ENCODE measurements at places on chromosomes 6 and 20. TPM values are rescaled to one million over a fixed set of nuclear protein-coding genes. Genes with fewer than 3 reads are reported as not detected.

SYNCRIP gene
- 88.8 TPM for total RNA-seq

TTLL9 gene
- not detected for total RNA-seq

SLC24A3 gene
- total RNA-seq: not detected

KHDC1L gene
- total RNA-seq: not detected

ADGRG6 gene
- total RNA-seq: 30.3 TPM

ADGRB3 gene
- total RNA-seq: 0.92 TPM

DTNBP1 gene
- total RNA-seq: 18.2 TPM

ID4 gene
- total RNA-seq: 16.3 TPM

ATP6V1G2 gene
- total RNA-seq: 0.67 TPM

KCNG1 gene
- total RNA-seq: 50.8 TPM

- DNase-seq: no peak
Observed at GRCh38 chr6:151207674-151208073, 32.1 kb upstream of the AKAP12 start.

DNA sequence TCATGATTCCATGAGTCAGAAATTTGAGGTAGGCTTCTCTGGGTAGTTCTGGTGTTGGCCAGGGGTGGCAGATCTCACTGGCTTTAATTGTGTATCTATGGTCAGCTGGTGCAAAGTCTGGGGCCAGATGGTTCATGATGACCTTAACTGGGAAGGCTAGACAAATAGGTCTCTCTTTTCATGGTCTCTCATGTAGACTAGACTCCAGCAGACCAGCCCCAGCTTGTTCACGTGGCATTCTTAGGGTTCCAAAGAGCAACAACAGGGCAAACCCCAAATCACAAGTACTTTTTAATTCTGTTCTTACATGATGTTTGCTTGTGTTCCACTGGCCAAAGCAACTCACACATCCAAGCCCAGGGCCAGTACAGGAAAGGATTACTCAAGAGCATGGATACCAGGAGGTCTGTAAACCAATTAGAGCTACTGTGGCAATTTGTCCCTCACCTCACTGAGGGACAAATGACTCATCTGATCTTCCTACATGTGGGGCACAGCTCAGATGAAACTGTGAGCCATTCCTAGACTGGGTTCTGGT, 79.5 kb upstream of the PBOV1 start:
- no peak for DNase-seq

- no peak for DNase-seq
Observed at GRCh38 chr6:156413154-156413553, 364.0 kb upstream of the ARID1B start.

GRCh38 chr6:107337191-107337741, 122.1 kb downstream of the PDSS2 start:
- no peak for DNase-seq

GRCh38 chr20:53943522-53944291, 126.7 kb downstream of the BCAS1 start:
- no peak for DNase-seq

- no peak for DNase-seq
Observed at GRCh38 chr6:130524552-130524951, 158.7 kb downstream of the TMEM200A start.

- no peak for DNase-seq
Observed at GRCh38 chr20:58970146-58970545, 10.9 kb upstream of the NELFCD start.

DNA sequence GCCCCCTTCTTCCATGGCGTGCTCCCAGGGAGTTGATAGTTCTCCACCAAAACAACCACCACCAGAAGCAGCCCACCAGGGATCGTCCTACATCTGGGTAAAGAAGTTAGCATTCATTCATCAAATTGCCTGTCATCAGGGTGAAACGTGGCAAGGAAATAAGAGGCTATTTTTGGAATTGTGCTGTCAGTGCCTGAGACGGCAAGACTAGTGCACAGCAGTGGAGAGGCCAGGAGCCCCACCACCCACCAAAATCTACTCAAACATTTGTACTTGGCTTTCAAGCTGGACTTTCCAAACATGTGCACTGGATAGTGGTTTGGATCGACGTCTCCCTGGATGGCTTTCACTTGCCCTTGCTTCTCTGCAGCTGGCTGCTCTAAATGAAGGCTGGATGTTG, 44.8 kb downstream of the TXNDC5 start:
- no peak for DNase-seq

- DNase-seq: no peak
Observed at GRCh38 chr6:137762168-137763090, 104.6 kb upstream of the TNFAIP3 start.

- no peak for DNase-seq
Observed at GRCh38 chr6:143074670-143075318, 14.1 kb downstream of the AIG1 start.

DNA sequence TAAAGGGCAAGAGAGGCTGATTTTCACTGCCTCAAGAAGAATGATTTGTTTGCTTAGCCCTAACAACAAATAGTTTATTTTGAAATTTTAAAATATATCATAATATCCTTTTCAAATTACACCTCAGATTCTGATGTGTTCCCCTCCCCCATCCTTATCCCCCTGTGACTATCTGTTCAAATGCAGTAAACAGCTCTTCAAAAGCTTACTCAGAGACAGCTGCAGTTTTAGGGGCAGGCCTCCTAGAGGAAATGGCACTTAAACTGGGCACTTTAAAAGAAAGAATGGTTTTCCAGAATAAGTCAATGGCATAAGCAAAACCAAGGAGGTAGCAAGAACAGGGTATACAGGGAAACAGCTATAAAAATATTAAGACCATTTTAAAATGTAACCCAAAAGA, 118.6 kb upstream of the UST start:
- DNase-seq: no peak

GRCh38 chr6:116352515-116353471, 18.0 kb upstream of the DSE start:
- DNase-seq: no peak

DNA sequence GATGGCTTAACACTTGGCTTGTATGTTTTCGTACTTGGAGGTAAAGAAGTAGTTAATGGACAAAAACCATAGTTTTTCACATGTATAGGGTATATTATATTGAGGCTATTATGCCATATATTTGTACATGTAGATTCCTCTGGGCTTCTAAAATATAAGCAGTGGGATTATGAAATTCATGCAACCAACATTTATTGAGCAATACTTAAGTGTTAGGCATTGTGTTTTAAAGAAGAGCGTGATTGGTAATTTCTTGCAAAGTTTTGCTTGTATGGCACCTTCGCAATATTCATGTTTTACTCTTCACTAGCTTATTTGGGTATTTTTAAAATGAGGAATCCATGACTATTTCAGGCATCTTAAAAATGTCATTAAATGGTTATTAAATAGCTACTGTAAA, 2.5 kb downstream of the TULP4 start:
- DNase-seq: no peak

GRCh38 chr20:2858591-2858990, 14.7 kb upstream of the PTPRA start:
- DNase-seq: no peak

- no peak for DNase-seq
Observed at GRCh38 chr6:138862456-138862855, 66.6 kb downstream of the ECT2L start.

DNA sequence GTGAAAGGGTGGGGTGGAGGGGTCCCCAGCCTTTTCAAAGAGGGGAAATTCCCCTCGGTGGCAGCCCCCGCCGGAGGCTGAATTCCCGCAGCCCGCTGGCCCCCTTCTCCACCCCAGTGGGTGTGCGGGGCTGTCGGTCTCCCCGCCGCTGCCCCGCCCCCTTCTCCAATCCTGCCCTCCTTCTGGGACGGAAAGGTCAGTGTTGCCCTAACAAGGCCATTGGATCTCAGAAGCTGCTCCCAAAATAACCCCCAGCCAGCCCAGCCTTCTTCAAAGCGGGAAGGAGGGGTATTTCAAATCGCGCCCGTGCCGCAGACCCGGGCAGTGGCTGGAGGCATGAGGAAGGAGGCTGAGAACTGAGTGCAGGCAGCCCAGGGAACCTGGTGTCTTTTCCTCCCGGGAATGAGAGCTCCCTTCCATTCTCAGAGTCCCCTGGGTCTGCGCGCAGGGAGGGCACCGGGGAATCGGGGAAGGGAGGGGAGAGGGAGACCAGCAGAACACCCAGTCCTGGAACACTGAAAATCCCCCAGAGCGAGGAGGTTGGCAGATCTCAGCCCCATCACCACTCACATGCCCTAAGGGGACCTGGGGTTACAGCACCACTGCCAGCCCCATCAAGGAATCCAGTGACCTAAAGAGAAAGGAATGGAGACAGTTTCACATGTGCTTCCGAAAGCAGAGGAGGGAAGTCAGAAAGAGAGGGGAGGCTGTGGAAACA, at the start of gene JPH2:
Gene JPH2, minus strand, starts transcription at position 135 of the 718 bp plus-strand sequence. CDS start 483 bp downstream, outside the sequence.
- peak; percentile 58 for DNase-seq

DNA sequence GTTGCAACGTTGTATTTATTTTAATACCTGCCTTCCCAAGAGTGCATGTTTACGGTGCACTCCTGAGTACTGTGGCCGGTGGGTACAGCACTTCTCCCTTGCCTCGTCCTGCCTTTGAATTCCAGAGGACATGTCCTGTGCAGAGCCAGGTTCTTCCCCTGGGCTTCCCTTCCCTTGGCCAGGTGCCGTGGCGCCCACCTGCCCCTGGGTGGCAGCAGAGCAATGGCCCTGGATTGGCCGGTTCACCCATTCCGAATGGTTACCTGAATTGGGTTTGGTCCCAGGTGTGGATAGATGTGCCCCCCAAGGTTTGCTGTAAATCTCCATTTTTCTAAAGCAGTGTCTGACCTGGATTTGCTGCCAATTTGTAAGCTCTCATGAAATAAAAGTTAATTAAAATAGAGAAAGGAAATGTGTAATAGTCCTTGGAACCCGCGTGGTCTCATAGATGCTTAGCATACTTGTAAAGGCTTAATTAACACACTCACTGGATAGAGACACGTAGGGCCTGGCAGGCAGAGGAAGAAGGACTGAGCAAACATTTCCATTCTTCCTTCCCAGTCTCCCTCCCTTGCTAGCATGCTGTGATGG, 40.6 kb downstream of the DTD1 start:
- DNase-seq: no peak

DNA sequence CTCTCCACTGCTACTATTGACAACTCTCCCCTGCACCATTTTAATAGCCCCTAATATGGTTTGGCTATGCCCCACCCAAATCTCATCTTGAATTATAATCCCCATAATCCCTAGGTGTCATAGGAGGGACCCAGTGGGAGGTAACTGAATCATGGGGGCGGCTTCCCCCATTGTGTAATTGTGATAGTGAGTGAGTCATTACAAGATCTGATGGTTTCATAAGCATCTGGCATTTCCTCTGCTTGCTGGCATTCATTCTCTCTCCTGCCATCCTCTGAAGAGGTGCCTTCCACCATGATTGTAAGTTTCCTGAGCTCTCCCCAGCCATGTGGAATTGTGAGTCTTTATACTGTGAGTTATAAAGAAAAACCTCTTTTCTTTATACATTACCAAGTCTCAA, 74.1 kb upstream of the TCF21 start:
- peak; percentile 10 for DNase-seq

GRCh38 chr20:35598476-35598875, 17.2 kb upstream of the SPAG4 start:
- no peak for DNase-seq

- no peak for DNase-seq
Observed at GRCh38 chr6:167825332-167826229, 1.1 kb upstream of the AFDN start.

GRCh38 chr20:20530428-20531151, 162.7 kb downstream of the INSM1 start:
- DNase-seq: no peak

- DNase-seq: no peak
Observed at GRCh38 chr20:51591871-51592270, 49.4 kb upstream of the NFATC2 start.
